ENCODE measurements at places on chromosomes 12 and 14. TPM values are rescaled to one million over a fixed set of nuclear protein-coding genes. Genes with fewer than 3 reads are reported as not detected.

GRCh38 chr14:31961896-31962295 lies 115.2 kb upstream of the ARHGAP5 start:
- H3K4me1 ChIP-seq: peaks cover 24% of the 10 kb centered on the region
- H3K27me3 ChIP-seq: no peaks in the 10 kb centered on the region
- H3K27ac ChIP-seq: peak overlapping the region; percentile 37
- peaks cover 2% of the 10 kb centered on the region for H3K36me3 ChIP-seq
- no peak for DNase-seq

DNA sequence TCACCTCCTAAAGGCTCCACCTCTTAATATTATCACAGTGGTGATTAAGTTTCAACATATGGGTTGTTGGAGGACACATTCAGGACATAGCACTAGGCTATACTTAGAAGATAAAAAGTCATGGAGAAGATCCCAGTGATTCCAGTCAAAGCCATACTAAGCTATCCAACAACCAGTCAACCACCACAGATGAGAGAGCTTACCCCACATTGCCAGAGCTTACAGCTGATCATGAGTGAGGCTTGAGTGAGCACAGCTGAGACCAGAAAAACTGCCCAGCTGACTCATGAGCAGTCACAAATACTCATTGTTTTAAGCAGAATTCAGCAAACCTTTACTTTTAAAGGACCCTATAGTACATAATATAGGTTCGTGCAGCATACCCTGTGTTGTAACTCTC lies 85.1 kb downstream of the DRAM1 start:
- peaks cover 12% of the 10 kb centered on the region for H3K4me1 ChIP-seq
- no peak overlapping the region for H3K4me3 ChIP-seq
- peaks cover 3% of the 10 kb centered on the region for H3K36me3 ChIP-seq
- no peaks in the 10 kb centered on the region for H3K27me3 ChIP-seq

DNA sequence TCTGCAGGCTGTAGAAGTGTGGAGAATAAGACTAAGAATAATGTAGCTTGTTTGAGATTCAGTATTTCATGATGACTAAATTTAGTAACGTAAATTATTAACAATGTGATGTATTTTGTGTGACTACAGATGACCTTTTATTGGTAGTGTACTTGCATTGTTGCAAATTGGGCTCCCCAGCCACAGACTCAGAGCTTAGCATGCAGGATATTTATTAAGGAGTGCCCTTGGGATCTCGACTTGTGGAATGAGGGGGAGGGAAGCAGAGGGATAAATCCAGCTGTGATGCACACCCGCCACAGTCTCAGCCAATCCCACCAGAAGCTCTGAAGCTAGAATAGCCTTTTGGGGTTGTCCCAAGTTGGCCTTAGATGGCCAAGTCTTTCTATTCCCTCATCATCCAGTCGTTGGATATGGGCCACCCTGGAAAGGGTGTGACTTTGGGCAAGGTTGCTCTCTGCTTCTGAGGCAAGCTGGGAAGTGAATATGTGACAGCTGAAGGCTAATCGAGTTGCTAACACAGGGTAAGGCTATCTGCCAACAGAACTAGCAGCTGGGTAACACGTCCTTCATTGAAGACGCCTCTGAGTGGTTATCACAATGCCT lies 42.1 kb upstream of the USP44 start:
- no peaks in the 10 kb centered on the region for H3K4me1 ChIP-seq
- DNase-seq: no peak
- H3K36me3 ChIP-seq: no peaks in the 10 kb centered on the region

GRCh38 chr12:106280106-106280505 lies 22.4 kb upstream of the TCP11L2 start:
- peaks cover 2% of the 10 kb centered on the region for H3K27me3 ChIP-seq
- no peak overlapping the region for H3K27ac ChIP-seq
- H3K4me1 ChIP-seq: peaks cover 10% of the 10 kb centered on the region

DNA sequence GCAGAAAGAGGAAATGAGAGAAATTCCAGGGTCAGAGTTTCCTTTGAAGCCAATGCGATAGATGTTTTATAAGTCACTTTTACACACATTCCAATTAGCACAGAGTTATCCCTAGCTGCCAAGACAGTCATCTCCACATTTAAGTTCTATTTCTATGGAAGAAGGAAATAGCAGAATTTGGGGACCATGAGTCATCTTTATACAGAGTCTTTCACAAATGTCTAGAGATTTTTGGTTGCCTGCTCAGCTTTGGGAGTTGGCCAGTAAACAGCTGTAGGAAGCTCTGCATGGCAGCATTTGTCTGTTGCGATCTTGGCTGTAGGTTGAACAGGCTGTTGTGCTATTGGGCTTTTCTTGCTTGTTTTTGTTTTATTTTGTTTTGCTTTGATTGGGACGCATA lies 884.3 kb downstream of the GALC start:
- no peak for DNase-seq
- no peaks in the 10 kb centered on the region for H3K27me3 ChIP-seq

Gene IL22
- total RNA-seq: not detected

Gene ALDH1L2
- 2.4 TPM for total RNA-seq

Gene KTN1
- 157 TPM for total RNA-seq

Data from mesothelial cell of epicardium (in vitro differentiated cells).